Hematopoietic multipotent progenitor cell treated with erythropoietin and hydrocortisone succinate and interleukin-3 and kit ligand, for 8 days (in vitro differentiated cells): ENCODE measurements at places on chromosomes 11 and 22.

DNA sequence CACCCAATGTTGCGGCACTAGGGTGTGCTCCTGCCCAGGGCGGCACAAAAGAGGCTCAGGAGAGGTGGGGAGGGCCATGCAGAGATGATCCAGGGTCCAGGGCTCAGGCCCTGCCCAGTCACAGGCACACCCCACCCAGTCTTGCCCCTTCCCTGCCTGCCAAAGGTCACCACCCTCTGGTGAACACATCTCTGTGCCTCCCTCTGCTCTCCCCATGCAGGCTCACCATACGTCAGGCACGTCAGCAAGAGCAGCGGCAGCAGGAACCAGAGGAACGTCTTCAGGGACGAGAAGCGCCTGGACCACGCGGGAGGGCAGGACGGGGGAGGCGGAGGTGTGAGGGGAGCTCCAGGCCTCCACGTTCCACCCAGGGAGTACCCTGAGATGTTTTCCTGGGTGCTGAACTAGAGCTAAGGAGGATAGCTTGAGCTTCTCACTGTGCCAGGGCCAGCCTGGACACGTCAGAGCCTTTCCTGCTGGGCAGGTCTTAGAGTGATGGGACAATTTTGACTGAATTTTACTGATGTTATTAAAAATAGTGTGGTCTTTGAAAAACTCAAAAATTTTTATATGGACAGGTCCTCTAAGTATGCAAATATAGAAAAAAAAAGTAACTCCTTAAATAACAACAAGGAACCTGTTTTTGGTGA is 7.2 kb downstream of the SUN2 start:
- no peak for DNase-seq

GRCh38 chr11:106470230-106470629 is 392.8 kb downstream of the AASDHPPT start:
- DNase-seq: no peak

- DNase-seq: no peak
These were observed 39.2 kb downstream of the SMIM38 start for GRCh38 chr11:69194956-69195355.

GRCh38 chr11:19344661-19345518 is 104.1 kb upstream of the E2F8 start:
- no peak for DNase-seq

GRCh38 chr22:20001082-20001638 is 15.5 kb downstream of the ARVCF start:
- no peak for DNase-seq

DNA sequence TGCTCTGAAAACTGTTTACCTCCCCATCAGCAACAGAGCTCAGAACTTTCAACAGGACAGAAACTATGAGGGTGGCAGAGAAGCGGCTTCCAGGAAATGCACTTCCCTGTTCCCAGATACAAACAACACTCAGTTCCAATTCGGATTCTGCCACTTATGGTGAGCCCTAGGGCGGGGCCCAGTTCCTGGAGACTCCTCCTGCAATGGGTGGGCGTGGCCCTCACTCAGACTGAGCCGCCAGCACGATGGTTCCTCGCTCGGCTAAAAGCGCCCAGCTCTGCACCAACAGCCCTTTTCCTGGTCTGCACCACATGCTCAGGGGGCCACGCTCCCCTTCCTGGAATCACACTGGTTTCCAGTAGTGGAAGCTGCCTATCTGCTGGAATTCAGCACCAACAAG is 314.1 kb downstream of the CTTN start:
- DNase-seq: no peak

GRCh38 chr11:16011396-16011795 is 344.9 kb downstream of the SOX6 start:
- no peak for DNase-seq

DNA sequence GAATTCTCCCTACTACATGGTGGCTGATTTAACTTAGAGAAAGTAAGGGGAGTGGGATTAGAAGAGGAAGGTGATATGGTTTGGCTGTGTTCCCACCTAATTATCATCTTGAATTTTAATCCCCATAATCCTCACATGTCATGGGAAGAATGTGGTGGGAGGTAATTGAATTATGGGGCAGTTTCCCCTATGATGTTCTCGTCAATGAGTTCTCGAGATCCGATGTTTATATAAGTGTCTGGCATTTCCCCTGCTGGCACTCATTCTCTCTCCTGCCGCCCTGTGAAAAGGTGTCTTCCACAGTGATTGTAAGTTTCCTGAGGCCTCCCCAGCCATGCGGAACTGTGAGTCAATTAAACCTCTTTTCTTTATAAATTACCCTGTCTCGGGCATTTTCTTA is 169.3 kb downstream of the CASP12 start:
- DNase-seq: no peak

DNA sequence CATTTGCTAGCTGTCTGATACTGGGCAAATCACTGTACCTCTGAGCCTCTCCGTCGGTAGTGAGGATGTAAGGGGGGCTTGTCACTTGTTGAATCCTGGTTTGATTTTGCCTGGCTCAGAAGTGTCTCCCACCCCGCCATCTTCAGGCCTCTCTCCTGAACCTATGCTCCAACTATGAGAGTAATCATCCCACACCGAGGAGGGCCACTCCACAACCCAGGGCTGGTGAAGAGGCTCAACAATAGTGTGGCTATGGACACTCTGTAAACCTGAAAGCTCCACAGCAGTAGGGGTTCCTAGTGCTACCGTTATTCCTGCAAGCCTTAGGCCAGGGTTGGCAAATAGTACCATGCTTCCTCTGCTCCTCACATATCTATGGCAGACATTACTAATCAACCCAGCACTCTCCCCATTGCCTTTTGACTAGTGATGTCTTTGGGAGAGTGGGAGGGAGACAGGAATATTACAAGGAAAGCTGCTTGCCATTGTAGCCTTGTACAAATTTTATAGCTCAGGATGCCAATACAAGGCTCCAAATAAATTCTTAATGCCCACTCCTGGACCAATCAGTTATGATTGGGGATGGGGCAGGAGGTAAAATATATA is 134.0 kb upstream of the TEAD1 start:
- DNase-seq: no peak

- no peak for DNase-seq
These were observed 71.7 kb downstream of the DEPDC5 start for GRCh38 chr22:31825513-31825912.

- DNase-seq: no peak
These were observed 3.2 kb downstream of the TAF6L start for GRCh38 chr11:62774407-62774806.

GRCh38 chr11:208181-208916 is 841 bp downstream of the RIC8A start:
- DNase-seq: peak; percentile 82

- peak; percentile 56 for DNase-seq
These were observed 1.6 kb downstream of the APOL2 start for GRCh38 chr22:36237462-36238372.

DNA sequence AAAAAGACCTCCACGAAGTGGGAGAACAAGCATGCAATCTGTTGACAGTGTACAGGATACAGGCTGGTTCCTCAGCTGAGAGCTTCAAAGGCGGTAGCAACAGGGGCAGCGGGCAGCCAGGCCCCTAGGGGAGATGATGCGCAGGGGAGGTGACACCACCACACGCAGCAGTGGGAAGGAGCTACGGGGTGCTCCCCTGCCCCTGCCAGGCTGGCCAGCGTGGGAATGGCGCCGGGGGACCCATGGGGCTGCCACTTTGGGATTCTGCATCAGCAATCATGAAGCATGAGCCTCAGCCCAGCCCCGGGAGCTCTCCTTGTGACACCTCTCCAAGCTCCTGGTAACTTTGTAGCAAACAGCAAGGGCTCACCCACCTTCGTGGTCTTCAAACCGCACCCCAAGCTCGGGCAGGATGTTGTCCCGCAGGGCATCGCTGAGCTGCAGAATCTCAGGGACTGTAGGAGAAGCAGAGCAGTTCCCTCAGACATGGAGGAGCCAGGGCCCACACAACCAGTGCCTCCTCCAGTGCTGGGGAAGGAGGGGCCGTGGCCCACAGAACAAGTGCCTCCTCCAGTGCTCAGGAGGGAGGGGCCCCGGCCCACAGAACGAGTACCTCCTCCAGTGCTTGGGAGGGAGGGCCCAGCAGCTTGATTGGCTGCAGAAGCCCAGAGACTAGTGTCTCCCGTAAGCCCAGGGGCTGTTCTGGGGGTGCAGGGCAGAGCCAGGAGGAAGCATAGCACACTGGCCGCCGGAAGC is 14.6 kb upstream of the NAP1L4 start:
- no peak for DNase-seq

DNA sequence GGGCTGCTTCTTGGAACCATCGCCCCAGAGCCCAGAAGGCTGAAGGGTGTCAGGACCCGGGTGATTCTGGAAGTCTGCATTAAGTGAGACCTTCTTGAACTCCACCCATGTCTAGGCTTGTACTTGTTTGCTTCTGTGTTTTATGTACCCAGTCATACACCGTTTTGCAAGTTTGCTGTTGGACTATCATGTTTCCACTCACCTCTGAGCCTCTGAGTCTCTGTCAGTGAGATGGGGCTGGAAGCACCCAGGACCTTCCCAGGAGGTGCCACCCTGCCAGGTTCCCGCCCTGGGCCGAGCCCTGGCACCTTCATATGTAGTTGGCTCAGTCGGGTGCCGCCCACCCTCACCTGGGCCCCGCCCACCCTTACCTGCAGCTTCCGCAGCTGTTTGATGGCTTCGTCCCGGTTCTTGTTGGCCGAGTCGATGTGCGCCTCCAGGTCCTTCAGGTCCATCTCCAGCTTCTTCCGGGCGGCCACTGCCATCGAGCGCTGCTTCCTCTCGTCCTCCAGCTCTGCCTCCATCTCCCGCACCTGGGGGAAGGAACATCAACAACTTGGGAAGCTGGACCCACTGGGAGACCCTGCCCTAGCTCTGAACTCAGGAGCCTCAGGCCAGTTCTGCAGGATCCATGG is 35.1 kb downstream of the APOL1 start:
- no peak for DNase-seq

DNA sequence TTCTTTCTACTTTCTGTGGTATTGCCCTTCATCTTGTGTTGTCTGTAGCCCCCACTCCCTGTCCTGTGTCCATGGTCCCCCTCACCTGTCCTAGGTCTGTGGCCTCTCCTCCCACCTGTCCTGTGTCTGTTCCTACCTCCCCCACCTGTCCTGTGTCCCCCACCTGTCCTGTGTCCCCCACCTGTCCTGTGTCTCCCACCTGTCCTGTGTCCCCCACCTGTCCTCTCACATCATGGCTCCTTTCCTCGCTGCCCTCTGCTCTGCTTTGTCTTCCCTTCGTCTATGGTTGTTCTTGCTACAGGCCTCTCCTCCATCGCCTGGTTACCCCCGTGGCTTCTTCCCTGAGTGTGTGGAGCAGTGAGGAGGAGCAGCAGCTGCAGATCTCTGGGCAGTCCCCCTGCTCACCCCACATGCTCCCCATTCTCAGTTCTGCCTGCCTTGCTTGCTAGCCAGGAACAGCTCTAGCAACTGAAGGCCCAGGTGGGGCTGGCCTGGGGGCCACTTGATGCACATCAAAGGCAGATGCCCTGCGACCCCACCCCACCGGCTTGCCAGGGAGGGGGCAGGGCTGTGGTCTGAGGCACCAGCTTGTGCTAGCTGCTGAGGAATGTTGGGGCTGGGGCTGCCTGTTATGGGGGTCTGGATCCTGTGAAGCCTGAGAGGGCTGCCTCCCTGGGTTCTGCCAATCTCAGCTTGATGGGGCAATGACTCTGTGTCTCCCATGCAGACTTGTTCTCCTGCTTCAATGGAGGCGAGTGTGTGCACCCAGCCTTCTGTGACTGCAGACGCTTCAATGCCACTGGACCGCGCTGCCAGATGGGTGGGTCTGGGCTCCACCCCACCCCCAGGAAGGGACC is 5.6 kb downstream of the OTOG start:
- no peak for DNase-seq

GRCh38 chr11:65204646-65205601 is 23.2 kb downstream of the CAPN1 start:
- DNase-seq: peak; percentile 42

DNA sequence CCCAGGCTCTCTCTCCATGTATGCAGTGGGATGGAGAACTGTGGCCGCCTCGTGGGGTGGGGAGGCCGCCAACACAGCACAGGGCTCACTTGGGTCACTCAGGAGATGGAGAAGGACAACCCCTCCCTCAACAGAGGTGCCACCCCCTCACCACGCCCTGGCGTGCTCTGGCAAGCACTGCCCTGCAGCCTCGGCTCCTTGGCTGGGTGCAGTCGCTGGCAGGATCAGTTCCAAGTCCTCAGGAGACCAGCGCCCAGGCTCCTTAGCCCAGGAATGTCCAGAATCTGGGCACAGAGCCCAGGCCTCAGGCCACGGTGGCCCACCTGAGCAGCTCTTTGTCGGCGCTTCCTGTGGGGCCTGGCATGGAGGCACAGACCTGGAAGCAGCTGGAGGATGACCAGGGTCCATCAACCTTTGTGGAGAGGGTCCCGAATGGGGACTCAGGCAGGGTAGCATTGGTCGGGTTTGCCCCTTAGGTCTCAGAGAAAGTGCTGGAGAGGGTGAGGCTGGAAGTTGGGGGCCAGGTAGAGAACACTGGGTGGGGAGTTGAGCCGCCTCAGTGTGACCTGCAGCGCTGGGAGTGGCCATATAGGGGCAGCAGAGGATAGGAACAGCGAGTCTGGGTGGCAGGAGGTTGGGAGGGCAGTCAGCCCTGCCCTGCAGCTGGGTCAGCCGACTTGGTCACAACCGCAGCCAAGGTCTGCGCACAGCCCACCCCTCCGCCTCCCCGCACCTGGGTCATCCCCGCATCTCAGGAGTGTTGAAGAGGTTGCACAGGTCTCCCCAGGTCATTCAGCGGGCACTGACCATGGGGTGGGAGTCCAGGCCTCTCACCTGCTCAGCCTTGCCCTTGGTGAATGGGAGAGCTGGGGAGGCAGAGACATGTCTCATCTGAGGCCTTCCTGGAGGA is 8.2 kb downstream of the SUSD2 start:
- peak; percentile 57 for DNase-seq

- no peak for DNase-seq
These were observed 89.1 kb downstream of the RPS6KA4 start for GRCh38 chr11:64447831-64448598.

- DNase-seq: no peak
These were observed 21.7 kb downstream of the SELENOO start for GRCh38 chr22:50222508-50222907.

DNA sequence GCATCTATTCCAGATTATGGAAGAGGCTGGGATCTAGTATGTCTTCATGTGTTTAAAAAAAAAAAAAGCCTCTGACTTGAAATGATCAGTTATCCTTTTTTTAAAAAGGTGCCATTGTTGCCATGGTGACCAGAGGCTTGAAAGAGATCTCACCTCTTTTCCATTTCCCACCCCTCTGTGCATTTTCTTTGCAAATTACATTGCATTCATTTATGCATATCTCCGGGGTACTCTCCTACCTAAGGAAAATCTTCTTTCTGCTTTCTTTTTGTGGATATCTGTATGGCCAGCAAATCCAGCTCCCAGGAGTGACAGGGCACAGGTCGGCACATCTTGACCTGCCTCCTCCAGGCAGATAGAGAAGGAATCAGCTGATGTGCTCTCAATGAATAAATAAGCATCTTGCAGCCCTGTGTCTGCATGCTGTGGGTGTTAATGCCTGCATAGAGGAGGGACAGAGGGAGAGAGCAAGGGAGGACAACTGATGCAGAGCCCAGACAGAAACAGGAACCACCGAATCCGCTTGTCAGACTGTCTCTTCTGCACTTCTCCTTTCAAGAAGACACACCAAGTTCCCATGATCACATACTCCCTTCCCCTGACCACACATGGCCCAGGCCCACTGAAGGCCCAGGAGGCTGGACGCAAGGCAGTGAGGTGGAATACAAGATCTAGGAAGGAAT is 50.9 kb downstream of the CWC15 start:
- no peak for DNase-seq

- DNase-seq: peak; percentile 91
These were observed 12.8 kb downstream of the DGCR2 start for GRCh38 chr22:19109198-19110063.

- DNase-seq: no peak
These were observed 143.2 kb downstream of the OPCML start for GRCh38 chr11:133388975-133389568.

GRCh38 chr11:72535194-72535547 is 100.8 kb upstream of the CLPB start:
- no peak for DNase-seq
